ENCODE measurements at places on chromosomes 5 and 9. TPM values are rescaled to one million over a fixed set of nuclear protein-coding genes. Genes with fewer than 3 reads are reported as not detected.

Gene FAM221B
- total RNA-seq: not detected

Gene EQTN
- total RNA-seq: 3.4 TPM

Gene SAXO1
- total RNA-seq: 0.15 TPM

Gene FBLL1
- 0.34 TPM for total RNA-seq

Gene NR6A1
- total RNA-seq: 302 TPM
